ENCODE measurements at places on chromosomes 3 and 15. TPM values are rescaled to one million over a fixed set of nuclear protein-coding genes. Genes with fewer than 3 reads are reported as not detected.
A peak's percentile ranks its signal among the peaks of the same experiment; 100 is the strongest.

Gene ANKRD63
- 0.32 TPM for total RNA-seq

Gene LIPH
- not detected for total RNA-seq

Gene PLAAT1
- not detected for total RNA-seq

Gene GOLGA8R
- total RNA-seq = 1.3 TPM

Gene COL6A5
- total RNA-seq = not detected

Gene HRG
- not detected for total RNA-seq

Gene SRGAP3
- total RNA-seq = 0.58 TPM

DNA sequence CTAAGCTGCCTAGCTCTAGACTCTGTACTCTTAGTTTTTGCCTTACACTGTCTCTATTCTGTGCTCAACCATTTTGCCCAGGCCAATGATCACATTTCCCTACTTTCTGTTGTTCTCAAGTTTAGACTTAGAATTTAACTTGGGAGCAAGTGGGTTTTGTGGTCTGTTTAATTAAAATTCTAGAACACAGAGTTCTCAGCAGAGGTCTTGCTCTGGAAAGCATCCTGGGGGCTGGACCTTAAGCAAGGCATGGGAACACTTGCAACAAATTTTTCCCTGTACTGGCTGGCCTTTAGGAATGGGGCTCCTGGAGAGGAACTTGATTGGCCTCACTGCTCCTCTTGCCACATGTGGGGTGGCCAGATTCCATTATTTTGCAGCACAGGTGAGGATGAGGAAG lies 236.3 kb upstream of the LRTM1 start:
- no peaks in the 10 kb centered on the region for H3K36me3 ChIP-seq
- H3K27me3 ChIP-seq = no peaks in the 10 kb centered on the region
- no peak overlapping the region for H3K4me3 ChIP-seq
- H3K4me1 ChIP-seq = no peaks in the 10 kb centered on the region
- DNase-seq = no peak
- no peak overlapping the region for H3K27ac ChIP-seq

DNA sequence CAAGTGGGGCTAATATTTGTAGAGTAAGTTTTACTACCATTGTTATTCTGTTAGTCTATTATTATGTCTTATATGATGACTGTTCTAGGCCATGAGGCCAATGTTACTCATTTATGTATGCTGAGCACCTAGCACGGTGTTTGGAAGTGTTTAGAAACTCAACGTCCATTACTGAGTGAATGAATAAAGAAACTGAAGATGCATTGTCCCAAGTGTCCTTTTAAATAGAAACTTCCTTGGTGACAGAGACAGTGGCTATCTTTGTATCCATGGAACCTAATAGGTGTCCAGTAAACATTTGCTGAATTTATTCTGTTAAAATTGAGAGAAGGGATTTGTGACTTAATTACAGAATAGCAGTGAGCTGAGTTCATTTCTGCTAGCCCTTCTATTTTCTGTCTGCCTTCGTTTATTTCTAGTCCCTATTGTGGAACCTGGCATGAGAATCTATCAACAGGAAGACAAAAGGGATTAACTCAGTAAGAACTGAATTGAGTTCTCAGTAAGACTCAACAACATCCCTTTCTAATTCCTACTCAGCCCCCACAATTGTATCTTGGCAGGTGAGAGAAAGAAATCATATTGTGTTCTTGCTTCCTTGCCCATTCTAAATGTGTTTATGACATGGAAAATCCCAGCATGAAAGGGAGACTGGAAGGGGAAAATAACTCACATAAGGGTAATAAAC lies 246.6 kb upstream of the LRRC3B start:
- no peak overlapping the region for H3K4me3 ChIP-seq
- no peaks in the 10 kb centered on the region for H3K27me3 ChIP-seq
- no peaks in the 10 kb centered on the region for H3K4me1 ChIP-seq
- DNase-seq = no peak
- no peak overlapping the region for H3K27ac ChIP-seq
- H3K36me3 ChIP-seq = no peaks in the 10 kb centered on the region

DNA sequence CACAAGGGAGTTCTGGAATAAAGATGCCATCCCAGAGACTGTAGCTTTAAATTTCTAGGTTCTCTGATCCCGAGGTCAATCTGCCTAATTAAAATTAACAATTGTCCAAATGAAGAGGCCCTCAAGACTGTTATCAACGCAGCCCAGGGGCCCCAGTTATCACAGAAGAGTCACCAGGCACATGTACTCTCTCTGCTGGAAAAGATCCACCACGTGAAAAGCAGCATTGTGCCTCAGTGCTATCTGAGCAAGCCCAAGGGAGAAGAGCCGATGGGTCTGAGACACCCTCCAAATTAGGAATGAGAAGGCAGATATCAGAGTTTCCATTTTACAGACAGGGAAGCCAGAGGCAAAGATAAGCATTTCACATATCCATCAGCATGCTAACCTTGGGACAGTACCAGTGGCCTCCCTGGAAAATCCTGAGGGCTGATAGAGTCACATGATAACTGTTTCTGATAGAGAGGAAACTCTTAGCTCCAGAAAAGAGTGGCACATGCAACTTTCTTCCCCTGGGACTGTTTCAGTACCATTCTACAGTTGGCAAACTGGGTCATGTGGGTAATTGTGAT lies 55.5 kb downstream of the ITGB5 start:
- H3K4me1 ChIP-seq = peaks cover 16% of the 10 kb centered on the region
- H3K36me3 ChIP-seq = no peaks in the 10 kb centered on the region
- no peak overlapping the region for H3K27ac ChIP-seq
- H3K27me3 ChIP-seq = peaks cover 41% of the 10 kb centered on the region
- no peak for DNase-seq
- H3K4me3 ChIP-seq = no peak overlapping the region

DNA sequence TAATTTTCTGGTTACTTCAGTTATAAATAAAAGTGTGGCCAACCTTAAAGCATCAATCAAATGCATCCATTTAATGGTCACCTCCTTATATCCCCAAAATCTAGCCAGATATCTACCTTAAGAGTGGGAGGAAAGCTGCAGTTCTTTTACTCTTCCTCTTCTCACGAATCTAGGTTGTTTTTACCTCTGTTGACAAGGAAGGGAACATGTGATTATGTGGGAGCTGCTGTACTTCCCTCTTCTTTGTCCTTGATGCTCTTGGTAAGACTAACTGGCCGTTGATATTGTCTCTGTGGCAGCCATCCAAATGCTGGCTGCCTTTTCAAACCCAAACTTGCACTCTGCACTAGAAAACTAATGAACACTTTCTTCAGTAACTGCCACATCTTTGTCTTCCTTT lies 275.3 kb upstream of the CADM2 start:
- H3K4me1 ChIP-seq = no peaks in the 10 kb centered on the region
- DNase-seq = no peak
- no peak overlapping the region for H3K27ac ChIP-seq
- no peak overlapping the region for H3K4me3 ChIP-seq
- H3K36me3 ChIP-seq = no peaks in the 10 kb centered on the region
- no peaks in the 10 kb centered on the region for H3K27me3 ChIP-seq

GRCh38 chr15:76270876-76271275 lies 40.4 kb downstream of the ETFA start:
- H3K36me3 ChIP-seq = peaks cover 91% of the 10 kb centered on the region
- no peaks in the 10 kb centered on the region for H3K27me3 ChIP-seq
- no peak overlapping the region for H3K27ac ChIP-seq
- no peak overlapping the region for H3K4me3 ChIP-seq
- DNase-seq = no peak

GRCh38 chr3:193776626-193777358 lies 183.8 kb downstream of the OPA1 start:
- peaks cover 17% of the 10 kb centered on the region for H3K4me1 ChIP-seq
- no peak overlapping the region for H3K27ac ChIP-seq

GRCh38 chr15:59632714-59633113 lies 21.1 kb downstream of the GCNT3 start:
- no peak overlapping the region for H3K4me3 ChIP-seq
- H3K27me3 ChIP-seq = no peaks in the 10 kb centered on the region
- H3K27ac ChIP-seq = no peak overlapping the region
- H3K36me3 ChIP-seq = peaks cover 15% of the 10 kb centered on the region
- H3K4me1 ChIP-seq = no peaks in the 10 kb centered on the region

- no peaks in the 10 kb centered on the region for H3K4me1 ChIP-seq
- no peak overlapping the region for H3K4me3 ChIP-seq
- no peak overlapping the region for H3K27ac ChIP-seq
- no peak for DNase-seq
These were observed 30.3 kb downstream of the ROBO1 start for GRCh38 chr3:79737530-79737929.

DNA sequence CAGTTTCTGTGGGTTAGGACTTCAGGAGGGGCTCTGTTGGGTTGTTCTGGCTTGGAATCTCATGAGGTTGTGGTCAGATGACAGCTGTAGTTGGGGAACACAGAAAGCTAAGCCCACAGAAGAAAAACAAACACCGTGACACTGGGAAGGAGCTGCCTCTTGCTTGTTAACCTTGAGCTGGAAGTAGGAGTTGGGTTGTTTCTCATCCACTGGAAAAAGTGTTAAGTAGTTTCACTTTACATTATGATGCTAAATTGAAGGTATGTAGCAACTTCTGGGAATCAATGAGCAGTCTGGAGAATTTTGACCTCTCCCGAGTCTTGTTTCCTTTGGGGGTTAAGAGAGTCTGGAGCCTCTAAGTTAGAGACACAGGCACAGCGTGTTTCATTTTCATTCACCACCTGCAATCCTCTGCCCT lies 20.4 kb downstream of the HACD3 start:
- no peaks in the 10 kb centered on the region for H3K4me1 ChIP-seq
- H3K27ac ChIP-seq = no peak overlapping the region
- no peak overlapping the region for H3K4me3 ChIP-seq

DNA sequence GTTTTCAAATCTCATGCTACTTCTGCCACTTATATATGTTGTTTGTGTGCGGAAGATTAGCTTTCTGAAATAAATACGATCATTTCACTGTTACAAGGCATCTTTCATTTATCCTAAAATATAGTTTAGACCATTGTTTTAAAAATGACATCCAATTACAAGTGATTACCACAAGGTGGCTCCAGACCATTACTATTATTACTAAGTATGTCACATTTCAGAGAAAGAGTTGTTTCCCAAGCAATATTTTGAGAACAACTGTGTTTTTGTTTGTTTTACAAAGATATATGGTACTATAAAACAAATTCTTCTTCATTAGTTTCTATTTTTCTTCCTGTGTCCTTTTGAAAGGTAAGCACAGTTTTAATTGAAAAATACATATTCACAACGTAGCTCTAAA lies 136.0 kb upstream of the RAP2B start:
- DNase-seq = no peak
- H3K4me1 ChIP-seq = no peaks in the 10 kb centered on the region
- no peaks in the 10 kb centered on the region for H3K36me3 ChIP-seq
- H3K27me3 ChIP-seq = no peaks in the 10 kb centered on the region

GRCh38 chr3:27253831-27254230 lies 115.4 kb downstream of the NEK10 start:
- no peak overlapping the region for H3K27ac ChIP-seq
- H3K4me3 ChIP-seq = no peak overlapping the region

GRCh38 chr3:193842832-193843473 lies 249.9 kb downstream of the OPA1 start:
- H3K27ac ChIP-seq = no peak overlapping the region
- H3K4me3 ChIP-seq = no peak overlapping the region
- no peaks in the 10 kb centered on the region for H3K36me3 ChIP-seq
- H3K4me1 ChIP-seq = peaks cover 40% of the 10 kb centered on the region
- H3K27me3 ChIP-seq = peaks cover 2% of the 10 kb centered on the region
- DNase-seq = no peak

GRCh38 chr3:70386846-70387245 lies 74.4 kb upstream of the MDFIC2 start:
- H3K36me3 ChIP-seq = no peaks in the 10 kb centered on the region
- H3K4me1 ChIP-seq = no peaks in the 10 kb centered on the region
- H3K4me3 ChIP-seq = no peak overlapping the region
- H3K27me3 ChIP-seq = peaks cover 5% of the 10 kb centered on the region
- no peak for DNase-seq
- H3K27ac ChIP-seq = no peak overlapping the region

- peak within 1 kb of the TSS; percentile 57 for H3K4me3 ChIP-seq
- H3K36me3 ChIP-seq = no peaks in the 10 kb centered on the region
- peaks cover 11% of the 10 kb centered on the region for H3K4me1 ChIP-seq
- no peak within 1 kb of the TSS for H3K27ac ChIP-seq
These were observed at the start of gene TMEM158 for GRCh38 chr3:45226206-45226915. Gene TMEM158, minus strand, starts transcription at chr3:45226287. Its CDS starts 260 bp downstream, at chr3:45226027.

DNA sequence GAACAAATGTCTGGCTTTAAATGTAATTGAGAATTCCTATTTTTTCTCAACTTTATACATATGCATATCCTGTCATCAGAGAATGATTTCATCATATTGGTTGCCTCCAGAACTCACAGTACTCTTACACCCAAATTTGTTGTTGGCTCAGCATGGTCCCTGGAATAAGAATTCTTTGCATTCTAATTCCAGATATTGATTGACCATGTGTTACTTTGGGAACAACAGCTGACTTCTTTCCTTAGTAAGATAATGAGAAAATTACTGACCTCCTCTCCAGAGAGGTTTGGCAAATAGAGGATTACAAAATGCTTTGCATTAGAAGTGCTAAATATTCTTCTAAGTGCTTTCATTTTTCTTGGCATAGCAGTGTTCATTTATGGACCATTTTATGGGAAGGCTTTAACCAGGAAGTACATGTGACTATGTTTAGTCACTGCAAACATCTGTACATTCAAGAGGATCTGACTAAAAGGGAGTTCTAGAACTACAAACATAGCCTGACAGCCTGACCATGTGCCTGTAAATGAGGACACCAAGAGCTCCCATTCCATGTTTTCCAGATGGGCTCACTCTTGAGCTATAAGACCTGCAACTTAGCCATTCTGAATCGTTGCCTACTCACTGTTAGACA lies 391.6 kb upstream of the DPPA4 start:
- no peak for DNase-seq
- H3K36me3 ChIP-seq = no peaks in the 10 kb centered on the region
- no peaks in the 10 kb centered on the region for H3K27me3 ChIP-seq

DNA sequence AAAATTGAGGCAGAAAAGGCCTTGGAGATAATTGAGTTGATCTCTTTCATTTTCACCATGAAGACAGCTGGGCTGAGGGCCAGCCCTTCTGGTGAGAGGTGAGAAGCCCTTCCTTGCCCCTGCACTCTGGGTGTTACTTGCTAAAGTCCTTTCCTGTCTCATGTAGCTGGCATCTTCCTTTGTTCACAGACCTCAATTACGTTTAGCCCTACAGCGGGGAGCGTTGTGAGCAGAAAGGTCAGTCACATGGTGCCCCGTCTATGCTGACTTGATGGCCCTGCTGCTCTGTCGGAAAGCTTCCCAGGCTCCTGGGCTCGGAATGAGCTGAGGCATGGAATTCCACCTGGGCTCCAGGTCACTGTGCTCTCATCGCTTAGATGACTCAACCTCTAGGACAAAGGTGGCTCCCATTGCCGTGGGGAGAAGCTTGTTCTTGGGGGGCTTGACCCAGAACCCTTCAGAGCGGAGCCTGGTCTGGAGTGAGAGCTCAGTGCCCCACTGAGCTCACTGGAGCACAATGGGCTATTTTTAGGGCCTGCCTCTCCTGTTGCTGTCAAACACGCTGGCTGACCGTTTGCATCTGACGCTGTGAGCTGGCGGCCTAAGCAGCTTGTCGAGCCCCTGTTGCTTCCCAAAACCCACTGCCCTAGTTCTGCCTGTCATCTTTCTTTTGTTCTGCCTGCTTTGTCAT lies 47.0 kb downstream of the RPLP1 start:
- H3K4me3 ChIP-seq = no peak overlapping the region
- DNase-seq = no peak
- H3K27ac ChIP-seq = no peak overlapping the region
- H3K36me3 ChIP-seq = no peaks in the 10 kb centered on the region
